NCI-H460 (cell line): ENCODE measurements at places on chromosomes 13 and 19.

DNA sequence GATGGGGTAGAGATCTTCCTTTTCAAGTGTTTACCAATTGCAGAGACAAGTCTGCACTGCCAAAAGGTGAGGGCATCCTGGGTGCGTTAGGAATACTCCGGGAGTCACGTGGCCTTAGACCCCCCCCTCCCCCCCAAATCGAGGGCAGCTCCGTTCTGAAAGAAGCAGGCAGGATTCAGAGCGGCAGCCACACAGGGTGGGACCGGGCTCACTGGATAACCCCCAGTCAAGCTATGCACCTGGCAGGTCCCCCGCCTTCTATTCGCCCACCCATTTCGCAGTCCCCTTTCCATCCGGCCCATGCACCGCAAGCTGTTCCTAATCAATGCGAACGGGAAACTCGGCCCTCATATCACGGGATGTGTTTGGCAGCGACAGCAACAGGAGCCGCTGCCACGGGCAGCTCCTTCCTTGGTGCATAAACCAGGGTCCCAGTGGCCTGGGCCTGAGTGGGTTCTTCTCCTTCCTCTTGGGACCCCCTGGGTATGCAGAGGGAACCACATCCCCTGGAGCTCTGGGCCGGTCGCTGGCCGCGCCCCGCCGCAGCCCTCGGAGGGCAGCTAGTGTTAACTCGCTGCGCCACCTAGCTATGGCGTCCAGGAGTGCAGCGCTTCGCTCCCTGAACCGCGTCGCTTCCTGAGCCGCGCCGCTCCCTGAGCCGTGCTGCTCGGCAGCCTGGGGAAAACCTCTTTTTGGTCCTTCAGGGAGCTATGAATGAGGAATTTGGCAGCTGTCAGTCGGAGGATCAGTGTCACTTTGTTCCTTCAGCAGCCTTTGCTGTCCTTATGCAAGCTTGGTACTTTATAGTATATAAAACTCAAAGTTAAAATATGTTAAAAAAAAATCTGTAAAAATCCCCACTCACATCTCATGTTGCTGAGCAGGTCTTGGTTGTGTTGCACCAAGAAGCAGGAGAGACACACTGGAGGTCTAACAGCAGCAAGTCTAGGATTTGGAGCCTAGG is 41.4 kb downstream of the LYL1 start:
- DNase-seq = peak; percentile 63

DNA sequence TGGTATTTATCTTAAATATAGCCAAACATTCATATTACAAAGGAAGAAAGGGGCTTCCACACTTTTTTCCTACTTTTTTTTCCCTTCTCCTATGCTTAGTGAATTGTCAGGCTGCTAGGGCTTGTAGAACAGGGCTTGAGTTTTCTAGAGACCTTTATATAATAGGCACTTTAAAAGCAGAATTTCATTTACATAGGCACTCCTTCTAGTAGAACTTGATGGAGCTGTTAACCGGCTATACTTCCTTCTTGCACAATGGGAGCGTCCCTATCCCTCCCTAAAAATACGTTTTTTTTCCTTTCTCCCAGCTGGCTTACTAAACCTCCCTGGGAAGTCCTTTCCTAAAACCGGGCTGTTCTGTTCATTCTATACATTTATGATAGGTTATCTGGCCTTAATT is 1.1 kb downstream of the TRIM13 start:
- no peak for DNase-seq

DNA sequence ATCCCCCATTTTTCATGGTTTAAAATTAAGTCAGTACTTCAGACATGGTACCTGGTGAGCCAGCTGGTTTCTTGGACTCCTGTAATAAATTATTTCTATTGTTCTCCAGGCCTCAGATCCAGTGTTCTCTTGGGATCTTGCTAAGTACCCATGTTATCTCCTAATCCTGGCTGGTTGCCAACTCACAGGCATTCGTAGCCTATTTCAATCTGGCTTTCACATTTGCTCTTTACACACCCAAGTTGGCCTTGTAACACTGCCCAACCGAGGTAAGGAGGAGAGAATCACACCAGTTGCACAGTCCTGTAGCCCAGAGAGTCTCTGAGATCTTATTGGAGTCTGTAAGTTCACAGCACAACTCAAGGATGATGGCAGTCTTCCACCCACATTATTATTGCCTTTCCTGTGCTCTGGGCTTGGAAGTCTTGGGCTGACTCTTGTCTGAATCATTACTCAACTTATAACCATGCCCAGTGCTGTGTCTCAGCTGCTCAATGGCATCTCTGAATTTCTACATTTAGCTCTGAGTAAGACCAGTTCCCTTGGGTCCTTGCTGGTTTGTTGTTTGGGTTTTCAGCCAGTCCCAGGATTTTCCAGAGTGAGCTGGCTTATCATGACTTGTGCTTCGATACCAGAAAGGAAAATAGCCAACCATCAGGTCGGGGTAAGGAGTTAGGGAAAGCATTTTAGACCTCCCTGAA is 76.6 kb upstream of the KLF12 start:
- no peak for DNase-seq

- no peak for DNase-seq
Measured at GRCh38 chr13:67299751-67300150, 69.6 kb upstream of the PCDH9 start.

- DNase-seq = no peak
Measured at GRCh38 chr13:102192858-102193257, 209.0 kb downstream of the FGF14 start.

GRCh38 chr19:18051887-18052286 is 34.8 kb downstream of the IL12RB1 start:
- no peak for DNase-seq
